Activated effector memory CD4-positive, alpha-beta T cell treated with anti-CD3 and anti-CD28 coated beads, Interleukin-2, amount 50 U/mL, for 16 hours (primary cell): ENCODE measurements at places on chromosomes 5 and 9.

GRCh38 chr5:135393691-135394090, 5.3 kb downstream of the MACROH2A1 start:
- DNase-seq = no peak

GRCh38 chr9:5832071-5832537, 813 bp downstream of the ERMP1 start:
- DNase-seq = no peak

DNA sequence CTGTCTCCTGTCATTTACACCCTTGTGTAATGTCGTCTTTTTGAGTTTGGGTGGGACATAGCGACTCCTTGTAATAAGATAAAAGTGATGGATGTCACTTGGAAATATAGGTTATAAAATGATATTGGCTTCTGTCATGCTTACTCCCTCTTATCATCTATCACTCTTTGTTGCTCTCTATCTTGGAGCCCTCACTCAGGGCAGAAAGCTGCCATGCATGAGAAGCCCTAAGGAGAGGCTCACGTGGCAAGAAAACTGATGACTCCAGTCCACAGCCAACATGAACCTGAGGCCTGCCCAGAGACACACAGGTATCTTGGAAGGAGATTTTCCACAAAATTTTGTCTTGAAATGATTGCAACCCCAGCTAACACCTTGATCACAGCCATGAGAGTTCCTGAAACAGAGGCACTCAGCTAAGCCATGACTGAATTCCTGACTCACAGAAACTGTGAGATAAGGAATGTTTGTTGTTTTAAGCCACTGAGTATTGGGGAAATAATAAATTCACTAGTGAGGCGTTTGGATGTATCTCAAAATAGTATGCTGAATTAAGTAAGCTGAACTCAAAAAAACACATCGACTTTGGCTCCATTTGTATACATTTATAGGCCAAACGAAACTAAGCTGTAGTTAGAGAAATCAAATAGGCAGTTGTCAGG, 216.7 kb downstream of the CDH18 start:
- no peak for DNase-seq

DNA sequence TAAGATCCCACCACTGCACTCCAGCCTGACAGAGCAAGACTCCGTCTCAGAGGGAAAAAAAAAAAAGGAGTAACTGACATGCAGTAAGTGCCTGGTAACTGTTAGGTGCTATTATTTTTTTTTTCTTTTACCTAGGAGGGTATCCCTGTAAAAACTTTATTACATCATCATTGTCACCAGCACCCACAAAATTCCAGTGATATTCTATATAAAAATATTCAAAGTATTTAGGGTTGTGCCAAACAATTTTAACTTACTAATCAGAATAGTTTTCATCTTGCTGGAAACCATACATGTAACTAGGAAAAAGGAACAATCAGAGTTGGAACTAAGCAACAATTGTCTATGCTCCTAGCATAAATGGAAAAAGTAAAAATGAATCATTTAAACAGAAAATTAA, 112.4 kb downstream of the SSBP2 start:
- no peak for DNase-seq

- no peak for DNase-seq
These were observed 50.2 kb upstream of the DNAH5 start for GRCh38 chr5:13994621-13995253.

GRCh38 chr9:136560586-136560985, 14.7 kb upstream of the NOTCH1 start:
- no peak for DNase-seq

DNA sequence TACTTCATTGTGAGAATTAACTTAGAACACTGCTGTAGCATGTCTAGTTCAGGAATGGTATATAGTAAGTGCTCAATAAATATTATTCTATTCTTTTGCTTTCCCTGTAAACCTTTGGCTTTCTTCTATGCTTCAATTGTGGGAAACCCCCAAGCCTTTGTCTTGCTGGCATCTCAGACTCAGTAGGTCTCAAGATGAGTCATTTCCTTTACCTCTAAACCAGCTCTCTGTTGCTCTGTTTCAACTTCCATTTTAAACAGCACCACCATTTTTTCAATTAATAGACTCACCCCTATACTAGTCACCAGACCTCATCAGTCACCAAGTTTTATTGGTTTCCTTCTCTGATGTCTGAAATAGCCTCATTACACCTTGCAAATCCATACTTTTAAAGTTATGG, 43.5 kb downstream of the DMAC1 start:
- no peak for DNase-seq

DNA sequence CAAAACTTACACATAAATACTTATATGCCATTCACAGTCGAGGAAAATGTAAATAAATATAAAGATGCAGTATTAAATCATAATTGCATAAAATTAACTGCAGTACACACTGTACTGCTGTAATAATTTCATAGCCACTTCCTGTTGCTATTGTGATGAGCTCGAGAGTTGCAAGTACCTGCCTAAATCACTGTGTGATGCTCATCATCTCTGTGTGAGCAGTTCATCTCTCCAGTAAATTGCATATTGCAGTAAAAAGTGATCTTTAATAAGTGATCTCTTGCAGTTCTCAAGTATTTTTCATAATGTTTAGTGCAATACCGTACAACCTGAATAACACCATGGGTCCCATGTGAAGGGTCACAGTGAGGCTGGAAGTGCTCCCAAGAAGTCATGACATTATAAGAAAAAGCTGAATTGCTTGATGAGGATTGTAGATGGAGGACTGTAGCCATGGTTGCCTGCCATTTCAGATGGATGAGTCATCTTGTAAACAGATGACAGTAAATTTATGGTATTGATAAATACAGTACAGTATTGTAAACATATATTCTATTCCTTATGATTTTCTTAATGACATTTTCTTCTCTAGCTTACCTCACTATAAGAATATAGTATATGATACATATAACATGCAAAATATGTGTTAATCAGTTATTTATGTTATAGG, 34.9 kb downstream of the SYK start:
- no peak for DNase-seq

GRCh38 chr9:80957801-80958200, 731.5 kb downstream of the TLE1 start:
- DNase-seq = no peak
